ENCODE measurements at places on chromosomes 12 and 14.

- DNase-seq, result no peak
Observed at GRCh38 chr14:52455291-52456088, 96.8 kb downstream of the TXNDC16 start.

DNA sequence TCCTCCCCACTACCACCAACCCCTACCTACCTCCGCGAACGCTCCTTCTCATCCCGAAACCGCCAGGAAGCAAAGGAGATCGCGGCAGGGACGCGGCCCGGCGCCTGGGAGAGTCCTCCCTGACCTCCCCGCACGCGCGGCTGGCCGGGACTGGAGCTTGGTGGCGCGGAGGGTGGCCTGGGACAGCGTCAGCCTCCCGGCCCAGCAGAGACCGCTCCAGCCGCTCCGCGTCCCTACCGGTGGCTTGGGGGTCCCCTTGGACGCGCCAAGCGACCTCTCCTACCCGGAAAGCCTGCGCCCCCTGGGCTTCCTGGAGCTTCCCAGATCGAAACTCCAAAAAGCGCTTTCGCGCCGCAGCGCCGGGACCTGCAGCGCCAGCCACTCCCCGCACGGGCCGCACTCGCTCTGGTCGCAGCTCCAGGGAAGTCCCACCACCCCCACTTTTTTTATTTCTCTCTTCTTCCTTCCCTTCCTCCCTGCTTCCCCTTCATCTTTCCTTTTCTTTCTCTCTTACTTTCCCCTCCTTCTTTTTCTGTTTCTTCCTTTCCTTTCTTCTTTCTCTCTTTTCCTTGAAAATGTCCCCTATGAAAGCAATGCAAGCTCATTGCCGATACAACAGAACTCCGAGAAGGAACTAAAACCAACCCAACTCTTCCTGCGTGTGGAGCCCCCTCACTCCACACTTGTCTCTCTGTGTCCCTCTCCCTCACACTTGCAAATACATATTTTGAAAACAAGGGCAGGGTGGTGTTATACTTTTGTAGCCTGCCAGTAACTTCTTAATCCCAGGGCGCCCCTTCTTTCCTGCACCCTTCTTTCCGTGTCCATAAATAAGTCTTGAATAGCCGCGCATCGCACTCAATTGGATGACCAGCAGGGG is 3.8 kb downstream of the DIO3 start:
- DNase-seq, result no peak

DNA sequence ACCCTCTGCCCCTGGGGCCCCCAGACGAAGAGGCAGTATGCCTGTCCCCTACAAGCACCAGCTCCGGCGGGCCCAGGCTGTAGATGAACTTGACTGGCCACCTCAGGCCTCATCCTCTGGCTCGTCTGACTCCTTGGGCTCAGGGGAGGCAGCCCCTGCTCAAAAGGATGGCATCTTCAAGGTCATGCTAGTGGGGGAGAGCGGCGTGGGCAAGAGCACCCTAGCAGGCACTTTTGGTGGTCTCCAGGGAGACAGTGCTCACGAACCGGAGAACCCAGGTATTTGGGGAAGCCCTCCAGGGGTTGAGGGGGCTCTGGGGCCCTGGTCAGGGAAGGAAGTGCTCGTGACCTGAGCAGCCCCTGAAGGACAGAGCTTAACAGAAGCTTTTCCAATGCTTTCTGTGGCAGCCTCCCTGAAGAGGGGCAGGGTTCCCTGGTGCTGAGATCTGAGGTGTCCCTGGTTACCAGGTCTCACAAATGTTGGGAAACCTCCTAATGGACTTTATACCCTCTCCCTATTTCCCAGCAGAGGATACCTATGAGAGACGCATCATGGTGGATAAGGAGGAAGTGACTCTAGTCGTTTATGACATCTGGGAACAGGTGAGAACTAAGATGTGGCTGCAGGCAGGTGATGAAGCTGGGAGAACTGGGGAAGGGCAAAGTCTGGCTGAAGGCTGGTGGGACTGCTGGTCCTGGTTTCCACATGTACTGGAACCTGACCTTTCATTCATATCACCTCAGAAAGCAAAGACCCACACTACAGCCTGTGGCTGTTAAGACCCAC is 1.9 kb downstream of the REM2 start:
- DNase-seq, result no peak

- no peak for DNase-seq
Observed at GRCh38 chr12:12892681-12893141, 1.3 kb downstream of the GPRC5A start.

DNA sequence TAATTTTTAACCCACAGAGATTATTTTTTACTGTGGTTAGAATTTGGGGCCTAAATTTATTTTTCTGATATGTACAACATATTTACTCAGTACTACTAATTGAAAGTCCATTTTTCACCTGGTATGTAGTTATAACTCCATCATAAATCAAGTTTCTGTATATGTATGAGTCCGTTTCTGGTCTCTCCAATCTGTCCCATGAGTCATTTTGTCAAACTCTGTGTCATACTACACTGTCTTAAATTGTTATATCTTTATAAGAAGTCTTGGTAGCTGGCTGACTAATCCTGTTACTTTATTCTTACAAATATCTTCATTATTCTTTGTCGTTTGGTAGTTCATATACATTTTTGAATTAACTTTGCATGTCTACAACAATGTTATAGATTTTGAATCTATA is 344.0 kb downstream of the PDZRN4 start:
- DNase-seq, result no peak

All from activated CD8-positive, alpha-beta memory T cell treated with anti-CD3 and anti-CD28 coated beads for 4 hours (primary cell).